ENCODE measurements at places on chromosomes 5 and 9.

DNA sequence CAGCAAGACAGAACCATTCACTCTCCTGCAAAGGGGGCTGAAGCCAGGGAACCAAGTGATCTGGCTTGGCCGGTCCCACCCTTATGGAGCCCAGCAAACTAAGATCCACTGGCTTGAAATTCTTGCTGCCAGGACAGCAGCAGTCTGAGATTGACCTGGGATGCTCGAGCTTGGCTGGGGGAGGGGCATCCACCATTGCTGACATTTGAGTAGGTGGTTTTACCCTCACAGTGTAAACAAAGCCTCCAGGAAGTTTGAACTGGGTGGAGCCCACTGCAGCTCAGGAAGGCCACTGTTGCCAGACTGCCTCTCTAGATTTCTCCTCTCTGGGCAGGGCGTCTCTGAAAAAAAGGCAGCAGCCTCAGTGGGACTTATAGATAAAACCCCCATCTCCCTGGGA lies 60.5 kb downstream of the TNFSF8 start:
- no peak for DNase-seq

DNA sequence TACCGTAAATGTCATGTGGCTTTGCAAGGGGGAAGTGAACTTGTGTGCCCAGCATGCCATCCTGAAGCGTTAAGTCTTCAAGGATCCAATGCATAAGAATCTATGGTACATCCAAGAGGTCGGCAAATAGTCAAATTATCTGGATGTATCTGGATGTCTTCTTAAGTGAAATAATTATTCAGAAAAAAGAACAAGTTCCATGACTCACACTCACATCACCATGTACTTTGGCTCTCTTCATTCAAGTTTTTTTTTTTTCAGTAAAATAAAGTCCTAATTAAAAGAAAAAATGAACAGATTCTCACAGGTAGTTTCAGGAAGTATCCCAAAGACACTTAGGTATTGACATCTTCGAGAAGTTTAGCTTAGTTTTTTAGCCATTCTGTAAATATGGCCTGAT lies 62.7 kb upstream of the MEGF10 start:
- DNase-seq, result no peak

DNA sequence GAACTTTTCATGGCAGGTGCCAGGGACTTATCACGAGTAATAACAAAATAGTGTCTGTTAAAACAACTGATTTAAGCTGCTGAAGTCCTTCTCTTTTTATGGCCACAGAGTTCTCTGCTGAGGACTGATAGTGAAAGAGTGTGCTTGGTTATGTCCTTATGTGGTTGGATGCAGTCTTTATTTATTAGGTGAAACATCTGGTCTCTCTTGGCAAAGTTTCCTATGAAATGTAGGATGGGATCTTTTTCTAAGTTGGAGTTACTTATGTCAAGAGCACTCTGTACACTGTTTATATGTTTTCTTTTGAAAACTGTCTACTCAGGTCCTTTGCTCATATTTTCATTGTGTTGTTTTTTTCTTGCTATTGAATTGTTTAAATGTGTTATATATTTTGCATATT lies 1816.1 kb upstream of the C9orf72 start:
- DNase-seq, result no peak

- DNase-seq, result peak; percentile 64
These were observed at the start of gene BRD3 for GRCh38 chr9:134067904-134068743. Gene BRD3, minus strand, starts transcription at chr9:134068026. Its CDS starts 14,549 bp downstream, at chr9:134053477.

- DNase-seq, result no peak
These were observed 11.8 kb downstream of the QRFP start for GRCh38 chr9:130884542-130885483.

GRCh38 chr5:99866740-99867139 lies 668.4 kb upstream of the FAM174A start:
- DNase-seq, result no peak

DNA sequence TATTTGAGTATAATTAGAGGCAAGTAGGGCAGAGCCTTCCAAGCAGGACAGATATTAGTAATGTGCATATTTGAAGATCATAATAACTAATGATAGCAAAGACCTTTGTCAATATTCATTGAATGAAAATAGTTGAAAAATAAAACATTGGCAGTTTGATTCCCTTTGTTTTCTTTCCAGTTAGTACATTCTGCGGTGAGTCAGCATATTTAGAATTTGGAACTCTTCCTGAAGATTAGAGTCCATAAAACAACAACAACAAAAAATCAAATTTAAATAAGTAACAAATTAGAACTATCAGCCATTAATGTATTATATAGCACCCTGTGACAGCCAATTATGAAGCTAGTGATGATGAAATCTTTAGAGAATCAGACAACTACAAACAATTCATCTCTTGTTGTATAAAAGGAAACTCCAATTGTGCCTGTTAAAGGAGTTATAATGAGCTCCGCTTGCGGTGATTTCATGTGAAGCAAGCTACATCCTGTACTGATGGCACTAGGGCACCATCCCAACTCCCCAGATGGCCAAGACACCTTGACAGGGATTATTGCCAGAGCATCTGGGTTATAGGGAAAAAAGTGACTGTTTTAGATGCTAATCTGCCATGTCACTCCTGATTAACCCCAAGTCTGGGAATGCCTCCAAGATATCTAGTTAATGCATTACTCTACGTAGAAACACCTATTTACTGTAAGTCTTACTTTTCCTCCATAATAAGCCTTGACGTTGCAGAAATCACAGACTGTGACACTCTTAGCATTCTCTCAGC lies 6.8 kb downstream of the IFNA8 start:
- DNase-seq, result no peak
